ENCODE measurements at places on chromosomes 7 and 10.

- DNase-seq = no peak
Observed at GRCh38 chr10:105413997-105414396, 772.9 kb downstream of the SORCS3 start.

DNA sequence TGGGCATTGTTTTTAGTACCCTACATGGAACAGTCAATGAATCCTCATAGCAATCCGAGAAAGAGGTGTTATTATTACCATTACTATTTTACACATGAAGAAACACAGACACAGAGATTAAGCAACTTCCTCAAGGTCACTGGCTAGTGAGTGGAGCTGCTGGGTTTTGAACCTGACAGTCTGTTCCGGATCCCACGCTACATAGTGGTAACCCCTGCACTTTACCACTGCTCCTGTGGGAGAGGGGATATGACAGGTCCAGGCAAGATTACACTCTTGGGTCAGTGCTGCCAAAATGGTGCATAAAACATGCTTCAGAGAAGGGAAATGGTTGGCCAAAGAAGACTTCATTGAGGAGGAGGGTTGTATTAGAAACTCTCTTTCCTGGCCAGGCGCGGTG is 185.7 kb downstream of the XPNPEP1 start:
- no peak for DNase-seq

GRCh38 chr10:121516093-121516865 is 82.0 kb downstream of the FGFR2 start:
- no peak for DNase-seq

- DNase-seq = no peak
Observed at GRCh38 chr7:6376820-6377219, 70.9 kb downstream of the DAGLB start.

- DNase-seq = no peak
Observed at GRCh38 chr10:8435186-8436055, 380.9 kb downstream of the GATA3 start.

DNA sequence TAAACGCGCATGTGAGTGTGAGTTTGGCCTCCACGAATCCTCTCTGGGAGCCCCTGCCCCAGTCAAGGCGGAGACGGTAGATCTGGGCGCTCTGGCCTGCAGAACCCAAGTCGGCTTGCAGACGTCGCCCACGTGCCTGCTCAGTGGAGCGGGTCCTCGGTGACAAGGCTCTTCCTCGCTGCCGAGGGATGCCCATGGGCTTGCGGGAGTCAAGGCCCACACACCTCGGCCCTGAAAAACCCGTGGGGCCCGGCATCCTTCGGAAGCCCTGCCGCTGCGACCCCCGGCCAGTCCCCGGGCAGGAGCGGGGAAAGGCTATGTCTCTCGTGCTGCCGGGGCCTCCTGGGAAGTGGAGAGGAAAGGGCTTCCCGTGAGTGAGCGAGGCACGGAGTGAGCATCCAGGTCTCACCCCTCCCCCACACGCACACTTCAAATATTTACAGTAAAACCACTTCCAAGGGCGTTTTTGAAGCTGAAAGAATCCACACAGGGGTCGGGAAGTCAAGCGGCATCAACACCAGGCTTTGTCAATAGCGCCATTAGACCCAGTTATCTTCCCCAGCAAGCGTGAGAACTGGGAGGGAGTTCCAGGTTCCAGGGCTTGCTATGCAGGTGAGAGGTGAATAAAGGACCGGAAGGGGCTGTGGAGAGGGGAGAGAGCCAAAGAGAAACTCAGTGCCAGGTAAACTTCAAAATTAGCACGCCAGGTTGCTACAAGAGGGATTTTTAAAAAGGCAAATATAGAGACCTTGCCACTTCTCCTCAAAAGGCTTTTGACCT is 1.1 kb upstream of the MNX1 start:
- no peak for DNase-seq

Data from stromal cell of bone marrow (primary cell).